ENCODE measurements at places on chromosomes 2 and 18.

GRCh38 chr2:170813611-170814532 lies 2.8 kb upstream of the GAD1 start:
- DNase-seq: no peak

- no peak for DNase-seq
Observed at GRCh38 chr18:7458884-7459283, 108.2 kb upstream of the PTPRM start.

DNA sequence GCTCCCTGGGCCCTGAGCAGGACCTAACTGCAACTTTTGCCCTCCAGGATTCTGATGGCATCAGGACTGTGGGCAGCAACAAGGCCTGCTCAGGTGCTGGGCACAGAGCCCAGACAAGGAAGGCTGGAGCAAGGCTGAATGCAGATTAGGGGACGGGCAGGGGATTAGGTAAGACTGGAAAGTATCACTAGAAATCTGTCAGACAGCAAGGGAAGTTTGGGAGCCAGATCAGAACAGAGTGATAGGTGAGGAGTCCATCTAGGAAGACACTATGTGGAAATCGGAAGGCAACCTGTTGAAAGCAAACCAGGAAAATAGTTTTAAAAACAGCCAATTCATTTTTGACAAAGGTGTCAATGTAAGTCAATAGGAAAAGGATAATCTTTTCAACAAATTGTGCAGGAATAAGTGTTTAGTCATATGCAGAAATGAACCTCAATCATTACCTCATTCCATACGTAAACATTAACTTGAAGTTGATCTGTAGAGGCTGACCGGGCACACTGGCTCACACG lies 56.4 kb upstream of the STPG4 start:
- DNase-seq: no peak

DNA sequence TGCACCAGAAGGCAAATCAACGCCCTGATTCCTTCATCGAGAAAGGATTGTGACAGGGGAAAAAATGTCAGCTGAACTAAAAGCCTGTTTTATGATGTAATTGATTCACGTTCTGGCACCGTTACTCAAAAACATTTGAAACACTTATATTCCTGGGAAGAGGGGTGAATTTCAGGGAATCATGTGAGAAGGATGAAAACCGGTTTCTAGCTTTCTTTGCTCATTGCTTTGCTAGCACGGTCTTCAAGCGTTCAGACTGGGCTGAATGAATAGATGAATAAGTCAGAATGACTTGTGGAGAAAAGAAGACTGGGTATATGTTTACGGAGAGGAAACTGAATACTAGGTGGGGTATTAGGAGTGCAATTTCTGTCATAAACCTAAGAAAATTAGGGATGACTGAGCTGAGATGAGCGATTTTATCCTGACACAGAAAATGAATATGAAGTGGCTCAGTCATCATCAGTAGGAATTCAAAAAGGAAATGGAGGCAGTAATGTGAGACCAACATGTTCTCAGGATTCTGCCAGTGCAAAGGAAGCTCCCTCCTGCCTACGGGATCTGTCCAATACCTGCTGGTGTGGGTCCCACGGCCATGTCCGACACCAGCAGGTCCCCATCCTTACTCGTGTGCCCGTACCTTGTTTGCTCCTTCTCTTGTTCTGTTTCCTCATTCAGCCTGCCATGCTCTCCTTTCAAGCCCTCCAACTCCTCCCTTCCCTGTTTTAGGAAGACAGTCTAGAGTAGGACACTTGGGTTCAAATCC lies 124.7 kb upstream of the ARL5A start:
- no peak for DNase-seq

DNA sequence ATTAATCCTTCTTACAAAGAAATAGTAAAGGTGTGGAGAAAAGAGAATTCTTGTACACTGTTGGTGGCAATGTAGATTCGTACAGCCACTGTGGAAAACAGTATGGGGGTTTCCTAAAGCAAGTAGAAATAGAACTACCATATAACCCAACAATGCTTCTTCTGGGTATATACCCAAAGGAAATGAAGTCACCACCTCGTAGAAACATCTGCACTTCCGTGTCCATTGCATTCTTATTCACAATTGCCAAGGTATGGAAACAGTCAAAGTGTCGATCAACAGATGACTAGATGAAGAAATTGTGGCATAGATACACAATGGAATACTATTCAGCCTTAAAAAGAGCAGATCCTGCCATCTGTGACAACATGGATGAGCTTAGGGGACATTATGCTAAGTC lies 93.4 kb upstream of the TGIF1 start:
- DNase-seq: no peak

DNA sequence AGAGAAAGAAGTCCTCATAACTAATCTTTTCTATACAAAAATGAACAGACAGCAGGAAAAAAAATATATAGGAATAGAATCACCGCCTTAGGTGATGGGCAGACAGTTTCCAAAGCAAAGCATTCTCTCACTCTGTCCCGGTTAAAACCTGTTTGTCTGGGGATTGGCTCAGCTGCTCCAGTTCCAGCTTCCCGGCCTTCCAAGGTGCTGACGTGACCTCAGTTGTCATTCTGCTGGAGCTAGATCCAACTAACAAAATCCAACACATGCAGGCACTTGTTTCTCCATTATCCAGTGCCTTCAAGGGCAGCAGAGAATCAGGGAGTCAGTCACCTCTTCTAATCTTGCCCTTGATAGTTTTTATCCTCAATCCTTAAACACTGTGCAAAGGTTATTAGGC lies 52.8 kb downstream of the IKZF2 start:
- DNase-seq: no peak

DNA sequence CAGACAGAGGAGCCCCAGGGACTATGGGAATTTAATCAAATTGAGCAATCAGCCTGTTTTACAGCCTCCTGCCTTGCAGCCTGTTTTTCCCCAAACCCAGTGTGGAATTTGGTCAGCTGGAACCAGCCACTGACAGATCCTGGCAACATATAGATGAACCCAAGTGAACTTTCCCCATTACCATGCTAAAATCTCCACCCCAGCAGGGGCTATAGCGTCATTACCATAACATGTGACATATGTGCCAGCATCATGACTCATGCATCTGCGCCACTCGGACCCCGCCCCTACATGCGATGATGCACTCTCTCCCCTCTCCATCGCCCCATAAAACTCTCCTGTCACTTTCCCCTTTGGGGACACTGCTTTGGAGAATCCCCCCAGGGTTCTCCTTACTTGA lies 17.3 kb upstream of the FEZ2 start:
- DNase-seq: no peak

DNA sequence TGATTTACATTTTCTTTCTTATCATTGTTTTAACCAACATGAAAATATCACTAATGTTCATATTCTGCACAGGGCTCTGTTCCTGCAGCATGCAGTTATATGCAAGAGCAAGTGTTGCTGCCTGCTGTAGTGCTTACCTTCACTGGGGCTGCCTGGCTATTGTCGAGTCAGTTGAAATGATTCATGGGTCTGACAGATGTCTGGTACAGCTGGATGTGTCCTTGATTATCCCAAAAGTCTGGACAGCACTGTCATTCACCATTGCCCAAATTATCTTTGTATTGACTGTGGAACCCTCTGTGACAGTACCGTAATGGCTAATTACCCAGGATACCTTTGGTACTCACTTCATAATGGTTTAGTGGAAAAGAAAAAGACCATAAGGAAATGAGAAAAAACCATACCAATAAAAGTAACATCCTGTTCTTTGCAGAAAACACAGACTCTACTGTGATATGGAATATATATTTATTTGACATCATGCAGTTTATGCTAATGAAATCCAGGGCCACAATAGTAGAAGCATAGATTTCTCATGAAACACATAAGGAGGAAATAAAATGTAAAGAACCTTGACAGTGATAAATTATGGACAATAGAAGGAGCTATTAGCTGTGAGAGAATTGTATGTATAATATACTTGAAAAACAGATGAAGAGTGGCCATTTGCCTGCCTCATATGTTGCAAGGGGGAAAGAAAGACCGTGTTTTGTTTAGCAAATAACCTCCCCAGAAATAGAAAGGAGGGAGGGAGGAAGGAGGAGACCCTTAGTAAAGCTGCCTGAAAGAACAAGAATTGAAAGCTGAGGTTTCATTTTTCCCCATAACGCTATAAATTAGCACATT lies 249.8 kb upstream of the ATP5MC3 start:
- DNase-seq: no peak

- no peak for DNase-seq
Observed at GRCh38 chr2:164562666-164563065, 58.6 kb downstream of the GRB14 start.

GRCh38 chr2:61405813-61406212 lies 65.1 kb downstream of the USP34 start:
- DNase-seq: no peak

- DNase-seq: no peak
Observed at GRCh38 chr2:222851956-222852617, 8.7 kb upstream of the ACSL3 start.

GRCh38 chr2:117936871-117937428 lies 76.9 kb downstream of the CCDC93 start:
- no peak for DNase-seq

- no peak for DNase-seq
Observed at GRCh38 chr2:238695538-238695937, 152.3 kb upstream of the TWIST2 start.

DNA sequence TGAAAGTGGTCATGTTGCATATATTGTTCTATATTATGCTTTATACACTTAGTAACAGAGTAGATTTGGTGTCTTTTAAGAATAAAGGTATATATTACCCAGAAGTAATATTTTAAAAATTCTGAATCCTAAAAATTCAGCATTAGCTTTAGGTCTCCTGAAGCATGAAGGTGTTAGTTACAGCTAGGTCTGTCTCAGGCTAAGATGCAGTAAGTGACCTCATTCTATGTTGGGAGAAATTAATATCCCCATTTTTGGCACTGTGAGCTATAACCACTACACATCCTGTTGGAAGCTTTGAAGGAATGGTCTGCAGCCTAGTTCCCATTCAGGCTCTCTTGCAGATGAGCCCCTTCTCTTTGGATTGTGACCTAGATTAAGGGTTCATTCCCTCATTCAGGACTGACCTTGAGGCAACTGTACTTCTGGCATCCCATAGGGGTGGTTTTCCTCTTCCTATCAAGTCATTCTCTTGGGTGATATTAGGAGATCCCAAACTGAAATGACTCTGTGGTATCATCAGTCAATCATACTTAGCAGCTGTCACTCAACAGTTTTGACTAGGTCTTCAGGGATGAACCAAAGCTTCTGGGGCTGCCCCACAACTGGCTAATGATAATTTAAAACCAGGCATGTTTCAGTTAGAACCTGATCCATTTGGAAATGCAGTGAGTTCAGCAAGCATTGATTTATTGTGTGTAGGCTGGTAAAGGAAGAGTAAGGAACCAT lies 117.7 kb downstream of the GPD2 start:
- no peak for DNase-seq

GRCh38 chr2:100778637-100779450 lies 41.1 kb upstream of the NPAS2 start:
- DNase-seq: no peak

- no peak for DNase-seq
Observed at GRCh38 chr2:197975931-197976519, 171.6 kb downstream of the PLCL1 start.

DNA sequence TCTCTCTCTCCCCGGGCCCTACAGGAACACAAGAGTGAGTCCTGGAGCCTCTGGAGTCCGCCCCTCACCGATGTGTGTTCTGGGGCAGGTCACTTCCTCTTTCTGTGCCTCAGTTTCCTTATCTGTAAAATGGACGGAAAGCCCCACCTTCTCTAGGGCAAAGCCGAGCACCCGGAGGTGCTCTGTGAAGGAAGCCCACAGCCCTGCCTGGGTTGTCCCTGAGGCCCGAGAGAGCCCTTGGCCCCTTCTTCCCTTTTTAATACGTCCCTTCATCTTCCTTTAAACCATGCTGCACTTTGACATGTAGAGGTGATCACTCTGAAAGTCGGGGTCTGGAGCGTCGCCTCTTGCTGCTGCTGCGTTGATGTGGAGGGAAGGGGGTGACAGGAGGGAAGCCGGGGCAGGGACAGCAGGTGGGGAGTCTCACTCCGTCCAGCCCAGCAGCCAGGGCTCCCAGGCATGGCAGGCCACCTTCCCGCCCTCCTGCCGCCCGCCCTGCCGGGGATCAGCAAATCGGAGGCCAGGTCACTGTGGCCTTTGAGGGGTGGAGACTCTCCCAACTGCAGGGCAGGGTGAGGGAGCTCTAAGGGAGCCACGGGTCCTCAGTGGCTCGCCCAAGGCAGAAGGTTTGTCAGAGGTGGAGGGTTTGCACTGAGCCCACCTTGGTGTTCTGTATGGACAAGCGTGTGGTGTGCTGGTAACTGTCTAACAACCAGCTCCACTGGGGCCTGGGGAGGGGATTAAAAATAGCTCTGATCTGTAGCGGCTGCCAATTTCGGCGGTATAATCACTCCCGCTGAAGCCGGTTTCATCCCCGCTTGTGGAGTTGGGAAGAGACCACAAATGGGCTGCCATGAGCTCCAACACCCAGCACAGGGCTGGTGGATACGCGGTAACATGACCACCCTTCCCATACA lies 135.9 kb upstream of the ID2 start:
- no peak for DNase-seq

GRCh38 chr2:126886211-126886915 lies 12.3 kb upstream of the TEX51 start:
- DNase-seq: no peak

GRCh38 chr2:226873051-226873620 lies 37.3 kb downstream of the RHBDD1 start:
- no peak for DNase-seq

GRCh38 chr2:233702238-233702637 lies 9.5 kb downstream of the UGT1A6 start:
- no peak for DNase-seq

DNA sequence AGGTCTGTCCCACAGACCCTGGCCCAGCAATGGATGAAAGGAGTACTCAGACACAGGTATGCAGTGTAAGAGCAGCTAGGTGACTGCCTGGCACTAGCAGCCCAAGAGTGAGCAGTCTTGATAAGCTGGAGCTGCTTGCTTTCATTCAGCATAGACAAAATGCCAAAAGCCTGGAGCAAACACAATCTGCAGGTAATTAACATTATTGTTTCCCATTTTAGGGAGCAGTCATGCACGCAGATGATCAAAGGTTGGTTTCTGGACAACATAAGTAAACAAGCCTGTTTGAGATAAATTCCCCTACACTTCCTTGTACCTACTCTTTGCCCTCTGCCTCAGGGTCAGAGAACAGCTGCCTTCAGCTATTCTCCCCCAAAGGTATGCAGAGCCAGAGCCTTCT lies 73.7 kb upstream of the MSTN start:
- no peak for DNase-seq

DNA sequence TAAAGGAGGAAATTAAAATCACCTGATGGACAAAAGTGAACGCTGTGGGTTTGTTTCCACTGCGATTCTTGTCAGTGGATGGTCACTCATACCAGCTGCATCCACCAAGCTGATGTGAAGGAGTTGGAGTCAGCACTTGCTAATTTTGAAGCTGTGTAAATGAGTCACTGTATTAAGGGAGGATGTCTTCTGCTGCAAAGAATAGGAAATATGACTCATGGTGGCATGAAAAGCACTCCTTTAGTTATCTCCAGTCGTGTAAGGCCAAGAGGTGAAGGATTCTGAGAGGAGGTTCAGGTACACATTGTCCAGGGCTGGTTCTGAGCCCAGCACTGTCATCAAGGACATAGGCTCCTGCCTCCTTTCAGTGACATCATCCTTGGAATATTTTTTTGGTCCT lies 71.7 kb upstream of the SKOR2 start:
- DNase-seq: no peak
